Stimulated activated CD4-positive, alpha-beta T cell treated with anti-CD3 and anti-CD28 coated beads, Interleukin-15, amount 100 ng/mL, for 1 hour (primary cell): ENCODE measurements at places on chromosomes 12 and 14.

- DNase-seq, result no peak
Measured at GRCh38 chr12:93894391-93895088, 217.4 kb downstream of the CRADD start.

DNA sequence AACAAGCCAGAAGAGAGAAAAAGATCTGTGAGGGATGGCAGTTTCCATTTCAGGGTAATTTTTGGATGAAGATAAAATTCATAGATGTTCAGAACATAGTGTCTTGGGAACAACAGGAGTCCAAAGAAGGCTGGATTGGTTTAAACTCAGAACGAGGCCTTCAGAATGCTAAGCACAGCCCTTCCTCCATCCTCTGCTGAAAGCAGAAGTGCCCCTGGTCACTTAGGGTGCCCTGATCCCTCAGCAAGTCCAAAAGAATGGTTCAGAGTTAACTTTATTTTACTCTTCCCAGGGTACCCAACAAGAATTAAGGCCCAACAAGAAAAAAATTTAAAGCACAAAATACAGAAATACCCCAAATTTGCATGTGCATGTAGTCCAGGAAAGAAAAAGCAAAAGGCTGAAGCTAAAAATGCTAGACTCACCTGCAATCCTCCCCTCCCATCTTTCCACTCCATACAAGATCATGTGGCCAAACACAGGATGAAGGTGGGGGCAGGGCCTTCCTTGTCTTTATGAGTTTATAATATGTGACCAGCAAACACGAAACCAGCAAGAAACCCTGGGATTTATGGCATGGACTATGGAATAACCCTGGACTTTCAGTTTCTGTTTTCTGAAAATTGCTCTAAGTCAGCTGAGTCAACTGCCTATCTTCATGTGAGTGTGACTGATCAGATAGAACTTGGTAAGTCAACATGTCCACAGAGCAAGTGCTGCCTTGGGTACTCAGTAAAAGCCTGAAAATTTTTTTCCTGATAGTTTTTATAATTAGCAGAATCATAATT is 21.2 kb downstream of the MAX start:
- no peak for DNase-seq

DNA sequence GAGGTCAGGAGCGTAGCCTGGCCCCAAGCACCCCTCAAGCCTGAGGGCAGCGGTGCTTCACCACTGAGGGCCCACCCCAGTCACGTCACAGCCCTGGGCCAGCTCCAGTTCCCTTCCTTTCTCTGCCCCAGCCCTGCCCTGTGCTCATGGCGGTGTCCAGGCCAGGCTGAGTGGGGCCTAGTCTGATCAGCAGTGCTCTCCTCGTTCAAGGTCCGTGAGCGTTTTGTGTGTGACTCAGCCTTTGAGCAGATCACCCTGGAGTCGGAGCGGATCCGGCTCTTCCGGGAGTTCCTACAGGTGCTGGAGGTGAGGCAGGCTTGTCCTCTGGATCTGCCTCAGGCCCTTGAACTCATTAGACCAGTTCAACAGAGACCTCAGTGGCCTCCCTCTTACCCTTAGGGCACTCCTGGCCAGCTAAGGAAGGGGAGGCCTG is 19.0 kb downstream of the PRPF40B start:
- DNase-seq, result no peak

DNA sequence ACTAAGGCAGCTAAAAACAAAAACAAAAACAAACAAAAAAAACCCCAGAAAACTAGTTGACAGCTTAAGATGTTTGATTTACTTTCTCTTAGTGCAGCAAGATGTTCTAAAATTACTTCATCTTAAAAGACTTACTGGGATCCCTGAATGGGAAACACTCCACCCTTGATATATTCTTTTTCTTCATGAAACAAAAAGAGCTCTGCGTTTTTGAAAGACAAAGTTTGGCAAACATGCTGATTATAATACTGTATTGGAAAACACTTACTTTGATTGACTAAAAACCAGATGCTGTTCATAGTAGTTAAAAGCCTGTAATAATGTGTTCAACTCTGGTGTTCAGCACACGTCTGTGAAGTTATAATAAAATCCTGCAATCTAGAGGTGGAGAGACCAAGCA is 136.8 kb downstream of the SRGAP1 start:
- DNase-seq, result no peak

DNA sequence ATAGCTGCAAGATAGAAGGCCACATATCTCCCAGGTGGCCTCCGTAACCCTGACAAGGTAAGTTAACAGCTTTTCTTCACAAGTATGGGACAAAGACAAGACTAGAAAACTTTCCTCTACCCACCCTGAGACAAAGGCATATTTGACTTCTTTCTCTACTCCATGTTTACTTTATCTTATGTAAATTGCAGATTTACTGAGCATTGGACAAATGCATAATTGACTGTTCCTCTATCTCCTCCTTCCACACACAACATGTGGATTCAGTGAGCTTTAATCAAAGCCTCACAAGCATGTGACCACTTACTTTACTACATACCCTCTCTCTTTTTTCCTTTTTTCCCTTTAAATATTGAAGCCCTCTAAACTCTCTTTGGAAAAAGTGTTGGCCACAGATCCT is 289.1 kb upstream of the TMTC1 start:
- no peak for DNase-seq

- no peak for DNase-seq
Measured at GRCh38 chr14:23550131-23550811, 1.3 kb downstream of the ZFHX2 start.

DNA sequence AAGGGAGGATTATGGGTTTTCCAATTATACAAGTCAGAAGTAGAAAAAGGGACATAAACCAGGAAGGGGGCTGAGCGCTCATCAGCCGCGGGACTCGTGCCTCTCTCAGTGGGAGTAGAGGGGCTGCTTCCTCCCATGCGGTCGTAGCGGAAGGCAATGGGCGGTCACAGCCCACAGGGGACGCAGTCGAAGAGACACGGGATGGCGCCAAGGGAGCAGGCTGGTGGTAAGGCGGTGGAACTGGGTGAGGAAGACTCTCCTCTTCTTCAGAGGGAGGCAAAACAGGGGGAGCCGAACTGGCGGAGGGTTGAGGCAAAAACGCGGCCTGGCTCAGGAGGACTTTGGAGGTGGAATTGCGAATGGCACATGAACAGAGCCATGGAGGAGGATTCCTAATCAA is 677.7 kb downstream of the TMEM121 start:
- no peak for DNase-seq

DNA sequence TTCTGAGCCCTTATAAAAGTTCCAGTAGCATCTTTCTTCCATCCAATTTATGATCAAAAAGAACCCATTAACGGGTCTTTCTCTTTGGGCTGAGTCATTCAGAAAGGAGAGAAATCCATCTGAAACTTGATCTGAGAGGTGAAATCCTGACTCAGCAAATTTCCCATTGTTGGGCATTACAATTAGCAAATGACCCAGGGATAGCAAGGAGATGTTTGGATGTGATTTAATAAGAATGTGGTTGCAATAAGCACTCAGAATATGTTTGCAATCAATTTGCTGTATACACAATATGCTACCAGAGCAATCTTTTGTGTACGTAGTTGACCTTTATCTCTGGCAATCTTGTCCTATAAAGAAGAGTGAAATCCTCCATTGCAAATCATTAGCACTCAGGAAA is 122.7 kb downstream of the CCDC60 start:
- DNase-seq, result no peak
